ENCODE measurements at places on chromosomes 12 and 14.

DNA sequence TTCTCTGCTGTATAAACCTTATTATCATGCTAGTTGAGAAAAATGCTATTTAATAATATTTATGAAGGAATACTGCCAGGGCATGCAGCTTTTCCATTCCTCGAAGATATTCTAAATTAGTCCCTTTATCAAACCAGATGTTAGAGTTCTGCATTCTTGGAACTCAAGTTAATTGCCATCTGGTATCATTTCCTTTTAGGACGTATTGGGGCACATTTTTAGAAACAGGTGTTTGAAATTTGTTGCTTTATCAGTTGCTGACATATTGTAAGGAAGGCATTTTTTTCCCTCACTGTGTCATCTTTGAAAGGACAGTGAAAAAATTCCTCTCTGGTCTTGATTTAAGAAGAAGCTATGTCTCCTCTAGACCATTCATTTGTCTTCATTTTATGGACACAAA is 471.2 kb upstream of the PRICKLE1 start:
- no peak for DNase-seq

DNA sequence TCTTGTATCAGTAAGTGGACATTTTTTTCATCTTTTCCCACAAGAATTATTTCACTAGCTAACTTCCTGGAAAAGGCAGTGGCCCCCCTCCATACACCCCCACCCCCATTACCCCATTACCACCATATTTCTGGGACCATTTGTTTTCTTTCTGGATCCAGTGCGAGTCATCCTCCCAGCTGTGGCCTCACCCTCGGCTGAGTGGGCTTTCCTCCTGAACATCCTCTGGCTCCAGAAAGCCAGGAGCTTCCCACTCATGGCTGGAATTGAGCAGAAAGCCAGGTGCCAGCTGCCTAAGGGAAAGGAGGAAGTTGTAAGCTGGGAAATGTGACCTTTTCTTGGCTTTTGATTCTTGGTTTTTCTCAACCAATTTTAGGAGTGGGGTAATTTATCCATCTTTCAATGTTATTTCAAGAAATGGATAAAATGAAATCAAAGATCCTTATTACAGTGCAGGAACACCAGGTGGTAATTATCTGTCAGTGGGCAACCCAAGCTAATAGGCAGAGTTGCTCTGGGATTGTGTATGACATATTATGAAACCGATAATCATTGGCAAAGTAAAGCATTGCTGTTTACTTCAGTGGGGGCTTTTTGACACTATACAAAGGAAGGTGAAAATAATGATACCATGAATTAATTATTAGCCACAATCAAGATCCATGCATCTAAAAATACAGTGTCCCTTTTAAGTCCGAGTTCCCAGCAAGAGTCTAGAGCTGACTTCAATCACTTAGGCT is 124.6 kb downstream of the KICS2 start:
- DNase-seq = no peak

DNA sequence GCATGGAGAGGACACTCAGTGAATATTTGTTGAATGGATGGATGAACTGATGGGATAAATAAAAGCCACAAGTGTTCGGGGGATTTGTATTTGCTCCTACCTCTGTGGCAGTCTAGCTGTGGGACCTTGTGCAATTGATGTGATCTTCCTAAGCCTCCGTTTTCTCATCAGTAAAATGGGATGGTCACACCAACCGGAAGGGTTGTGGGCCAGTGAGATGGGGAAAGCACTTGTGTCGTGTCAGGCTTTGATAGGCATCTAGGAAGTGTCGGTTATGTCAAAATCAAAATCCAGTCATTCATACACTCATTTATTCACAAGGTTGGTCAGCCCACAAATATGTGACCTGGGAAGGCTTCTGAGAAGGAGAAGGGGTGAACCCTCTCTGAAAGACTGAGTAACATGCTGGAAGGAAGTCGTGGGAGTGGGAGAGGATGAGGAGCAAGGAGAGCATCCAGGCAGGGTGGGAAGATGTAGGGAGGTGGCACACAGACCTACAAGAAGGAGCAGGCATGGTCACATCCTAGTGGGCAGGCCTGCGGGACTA is 7.8 kb upstream of the SERPINA9 start:
- DNase-seq = no peak

- DNase-seq = no peak
These were observed 1.2 kb downstream of the NTN4 start for GRCh38 chr12:95789126-95790032.

DNA sequence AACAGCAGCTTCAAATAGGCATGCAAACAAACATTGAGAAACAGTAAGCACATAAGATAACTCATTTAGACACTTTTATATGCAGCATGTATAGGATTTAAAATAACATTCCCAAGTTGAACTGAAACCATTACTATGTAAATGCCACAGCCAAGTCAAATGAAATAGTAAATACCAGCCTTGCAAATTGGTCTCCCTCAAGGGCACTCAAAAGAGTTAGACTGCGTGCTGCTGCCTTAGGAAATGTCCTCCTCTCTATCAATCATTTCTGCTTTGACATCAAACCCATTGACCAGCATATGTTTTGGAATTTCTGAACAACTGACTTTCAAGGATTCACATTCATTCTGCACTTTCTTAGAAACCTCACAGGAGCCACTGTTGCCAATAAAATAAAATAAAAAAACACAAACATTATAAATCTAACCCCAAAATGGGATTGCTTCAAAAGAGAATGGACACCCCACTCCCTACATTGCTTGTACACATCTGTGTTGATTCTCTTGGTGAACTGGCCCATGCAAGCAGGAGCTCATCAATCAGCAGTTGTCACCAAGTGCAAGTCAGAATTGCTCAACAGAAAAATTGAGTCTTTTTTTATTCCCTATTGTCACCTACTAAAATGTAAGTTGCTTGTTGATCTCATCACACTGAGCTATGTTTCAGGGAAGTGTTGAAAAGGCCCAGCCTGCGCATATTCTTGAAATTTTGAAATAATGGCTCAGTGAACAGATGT is 256.2 kb downstream of the DAD1 start:
- DNase-seq = no peak

DNA sequence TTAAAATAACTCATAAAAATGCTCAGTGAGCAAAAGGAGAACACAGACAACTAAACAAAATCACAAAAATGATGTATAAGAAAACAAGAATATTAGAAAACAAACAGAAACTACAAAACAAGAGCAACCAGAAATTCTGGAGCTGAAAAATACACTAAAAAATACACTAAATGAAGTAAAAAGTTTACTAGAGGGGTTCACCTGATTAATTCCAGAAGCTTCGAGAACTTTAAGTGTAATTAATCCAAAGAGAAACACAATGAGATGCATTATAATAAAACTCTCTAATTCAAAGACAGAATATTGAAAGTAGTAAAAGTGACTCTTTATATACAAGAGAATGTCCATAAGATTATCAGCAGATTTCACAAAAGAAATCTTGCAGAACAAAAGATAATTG is 558.4 kb downstream of the CCER1 start:
- DNase-seq = no peak

- no peak for DNase-seq
These were observed 4.8 kb downstream of the ABHD4 start for GRCh38 chr14:22602862-22603261.

DNA sequence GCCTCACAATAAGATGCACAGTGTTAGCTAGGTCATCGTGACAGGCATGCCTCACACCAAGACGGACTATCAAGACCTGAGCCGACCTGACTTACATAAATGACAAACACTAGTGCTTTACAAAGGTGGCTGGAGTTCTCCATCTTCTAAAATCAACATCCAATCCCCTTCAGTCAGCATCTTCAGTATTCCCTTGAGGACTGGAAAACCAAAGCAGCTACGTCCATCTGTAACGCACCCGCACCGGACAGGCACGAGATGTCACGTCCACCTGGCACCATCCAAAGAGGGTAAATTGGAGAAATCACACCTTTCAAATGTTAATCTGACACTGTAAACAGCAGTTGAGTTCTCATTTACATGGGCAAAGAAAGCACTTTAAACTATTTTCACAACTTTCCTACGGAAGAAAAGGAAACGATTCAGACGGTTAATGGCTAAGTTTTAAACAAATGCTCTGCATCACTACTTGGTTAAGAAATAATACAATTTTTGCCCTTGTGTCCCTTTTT is 130.2 kb downstream of the PRICKLE1 start:
- DNase-seq = no peak

DNA sequence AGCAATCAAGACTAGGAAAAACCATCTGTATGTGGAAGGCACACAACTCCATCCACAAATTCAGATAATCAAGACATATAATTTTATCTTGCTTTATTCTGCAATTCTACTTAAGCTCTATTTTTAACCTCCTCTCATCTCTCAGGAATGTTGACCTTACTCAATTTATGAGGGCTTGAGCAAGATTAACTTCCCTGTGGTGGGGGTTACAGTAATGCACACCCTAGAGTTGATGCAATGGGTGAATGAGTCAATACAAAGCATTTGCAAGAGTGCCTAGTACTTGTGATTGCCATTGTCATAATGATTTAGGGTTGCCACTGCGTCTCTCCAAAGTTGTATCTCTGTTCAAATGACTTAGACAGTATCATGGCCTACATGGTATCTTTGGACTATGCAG is 1598.4 kb upstream of the TMEM132C start:
- DNase-seq = no peak

GRCh38 chr12:1618489-1618888 is 10.5 kb upstream of the WNT5B start:
- DNase-seq = no peak

- peak; percentile 62 for DNase-seq
These were observed 3.5 kb upstream of the KLC1 start for GRCh38 chr14:103625356-103626095.

DNA sequence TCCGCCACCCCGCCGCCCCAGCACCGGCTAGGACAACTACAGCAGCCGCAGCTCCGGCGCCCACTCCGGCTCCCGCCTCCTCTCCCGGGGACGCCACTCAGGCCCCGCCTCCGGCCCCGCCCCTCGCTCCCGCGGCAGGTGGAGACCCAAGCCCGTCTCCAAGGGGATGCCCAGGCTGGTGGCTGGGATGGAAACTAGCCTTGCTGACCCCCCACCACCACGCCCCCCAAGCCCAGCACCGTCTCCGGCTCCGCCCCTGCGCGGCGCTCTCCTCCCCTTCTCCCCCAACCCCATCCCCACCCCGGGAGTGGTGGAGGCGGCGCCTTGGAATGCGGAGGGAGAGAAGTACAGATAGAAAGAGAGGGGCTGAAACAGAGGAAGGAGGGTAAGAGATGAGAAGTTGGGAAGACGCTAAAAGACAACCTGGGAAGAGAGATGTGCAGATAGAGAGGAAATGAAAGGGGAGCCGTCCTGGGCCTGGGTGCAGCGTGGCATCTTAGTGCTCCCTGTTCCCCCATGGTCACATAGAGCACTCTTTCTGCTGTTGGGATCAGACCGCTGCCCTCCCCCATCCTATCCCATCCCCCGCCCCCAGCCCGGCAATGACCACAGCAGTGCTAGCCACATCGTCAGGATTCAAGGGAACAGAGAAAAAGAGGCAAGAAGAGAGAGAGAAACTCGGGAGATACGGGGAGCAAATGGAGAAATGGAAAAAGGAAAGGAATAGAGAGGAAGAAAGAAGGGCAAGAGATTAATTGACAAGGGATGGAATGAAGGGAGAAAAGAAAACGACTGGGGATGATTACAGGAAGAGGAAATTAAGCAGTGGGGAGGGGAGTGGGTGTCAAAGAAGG is at the start of gene ITGA7:
Gene ITGA7, minus strand, starts transcription at position 64 of the 854 bp plus-strand sequence. CDS start 222 bp downstream, outside the sequence.
- DNase-seq = peak; percentile 63

DNA sequence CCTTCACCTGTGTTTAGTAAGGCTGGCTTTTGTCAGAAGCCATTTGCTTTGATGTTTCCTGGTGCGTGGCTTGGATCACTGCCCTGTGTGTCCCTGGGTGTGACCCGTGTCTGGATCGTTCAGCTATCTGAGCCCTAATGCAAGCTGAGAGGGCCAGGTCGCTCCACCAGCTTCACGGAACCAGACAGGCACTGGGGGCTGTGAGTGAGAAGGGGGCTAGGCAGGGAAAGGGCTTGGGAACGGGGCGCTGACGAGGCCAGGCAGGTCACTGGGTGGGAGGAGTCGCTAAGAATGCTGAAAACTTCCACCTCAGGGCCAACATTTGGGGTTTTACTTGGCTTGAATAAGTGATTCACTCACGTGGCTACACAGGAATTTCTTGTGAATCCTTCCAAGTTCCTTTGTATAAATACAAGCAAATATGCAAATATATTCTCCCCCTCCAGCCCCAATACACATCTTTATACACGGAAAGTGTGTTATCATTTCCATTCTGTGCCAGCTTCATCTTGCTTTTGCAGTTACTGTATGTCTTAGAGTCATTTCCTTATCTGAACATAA is 24.2 kb upstream of the MMP17 start:
- no peak for DNase-seq

DNA sequence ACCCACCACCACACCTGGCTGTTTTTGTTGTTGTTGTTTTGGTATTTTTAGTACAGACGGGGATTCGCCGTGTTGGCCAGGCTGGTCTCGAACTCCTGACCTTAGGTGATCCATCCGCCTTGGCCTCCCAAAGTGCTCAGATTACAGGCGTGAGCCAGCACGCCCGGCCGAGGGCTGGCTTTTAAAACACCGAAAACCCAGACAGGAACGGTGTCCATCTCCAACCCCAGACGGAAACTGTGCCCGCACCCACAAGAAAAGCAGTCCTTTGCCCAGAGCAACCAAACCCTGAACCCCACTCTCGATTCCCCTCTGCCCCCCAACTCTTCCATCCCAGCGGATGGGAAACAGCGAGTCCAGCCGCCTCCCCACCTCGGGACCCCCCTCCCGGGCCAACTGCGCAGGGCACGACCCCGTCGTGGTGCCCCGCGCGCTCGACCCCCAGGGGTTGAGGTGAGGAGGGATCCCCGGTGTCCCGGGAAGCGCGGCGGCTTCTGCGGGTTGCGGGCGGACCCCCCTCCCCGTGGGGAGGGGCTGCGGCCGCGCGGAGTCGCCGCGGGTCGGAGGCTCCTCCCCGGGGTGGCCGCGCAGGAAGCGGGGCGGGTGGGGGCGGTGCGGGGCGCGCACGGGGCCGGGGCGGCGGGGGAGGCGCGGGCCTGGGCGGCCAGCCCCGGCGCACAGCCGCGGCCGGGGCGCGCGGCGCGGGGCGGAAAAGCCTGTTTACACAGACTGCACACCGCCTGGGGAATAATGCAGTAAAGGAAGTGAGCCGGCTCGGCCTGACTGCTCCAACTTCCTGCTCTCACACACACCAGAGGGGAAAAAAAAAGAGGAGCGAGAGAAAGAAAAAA is at the start of gene ELK3:
Gene ELK3, plus strand, starts transcription at position 651 of the 851 bp plus-strand sequence.
- DNase-seq = peak; percentile 67

GRCh38 chr12:89281539-89281867 is 70.8 kb downstream of the DUSP6 start:
- DNase-seq = no peak

GRCh38 chr14:105119408-105120025 is 49.1 kb downstream of the JAG2 start:
- DNase-seq = no peak

Data from CD4-positive, alpha-beta T cell treated with Interleukin-17A for 1 hour (primary cell).